ENCODE measurements at places on chromosomes 5 and 9.

DNA sequence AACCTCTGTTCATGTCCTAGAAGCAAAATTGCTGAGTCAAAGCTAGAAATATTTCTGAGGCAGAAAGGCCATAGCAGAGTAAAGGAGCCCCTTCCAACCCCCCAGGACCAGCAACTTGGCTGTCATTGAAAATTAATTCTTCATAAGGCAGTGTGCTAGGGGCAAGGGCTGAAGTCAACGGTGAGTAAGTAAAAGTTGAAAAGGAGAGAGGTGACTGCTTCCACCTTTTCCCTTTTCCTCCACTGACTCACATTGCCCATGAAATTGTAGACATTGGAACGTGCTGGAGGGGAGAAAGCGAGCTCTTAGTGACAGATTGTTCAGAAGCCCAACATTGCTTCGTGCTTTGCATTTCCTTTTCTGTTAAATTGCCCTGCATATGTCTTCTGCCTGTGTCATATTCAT lies 19.1 kb downstream of the GLRA1 start:
- no peak for DNase-seq

DNA sequence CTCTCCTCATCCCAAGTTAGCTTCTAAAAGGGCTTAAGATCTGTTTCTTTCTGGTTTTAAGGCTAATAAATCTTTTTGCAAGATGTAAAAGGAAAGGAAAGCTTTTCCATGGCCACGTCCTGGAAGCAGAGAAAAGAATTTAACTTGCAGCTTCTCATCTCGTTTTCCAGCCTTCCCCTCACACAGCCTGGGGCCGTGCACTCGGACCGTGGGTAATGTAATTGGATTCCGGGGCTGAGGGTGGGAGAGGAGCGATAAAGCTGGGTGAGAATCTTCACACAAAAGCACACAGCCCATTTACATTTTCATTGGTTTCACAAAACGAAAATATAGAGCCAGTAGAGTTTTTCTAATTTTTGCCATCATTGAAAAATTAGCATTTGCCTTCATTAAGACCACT lies 91.2 kb downstream of the IRX2 start:
- DNase-seq, result no peak

DNA sequence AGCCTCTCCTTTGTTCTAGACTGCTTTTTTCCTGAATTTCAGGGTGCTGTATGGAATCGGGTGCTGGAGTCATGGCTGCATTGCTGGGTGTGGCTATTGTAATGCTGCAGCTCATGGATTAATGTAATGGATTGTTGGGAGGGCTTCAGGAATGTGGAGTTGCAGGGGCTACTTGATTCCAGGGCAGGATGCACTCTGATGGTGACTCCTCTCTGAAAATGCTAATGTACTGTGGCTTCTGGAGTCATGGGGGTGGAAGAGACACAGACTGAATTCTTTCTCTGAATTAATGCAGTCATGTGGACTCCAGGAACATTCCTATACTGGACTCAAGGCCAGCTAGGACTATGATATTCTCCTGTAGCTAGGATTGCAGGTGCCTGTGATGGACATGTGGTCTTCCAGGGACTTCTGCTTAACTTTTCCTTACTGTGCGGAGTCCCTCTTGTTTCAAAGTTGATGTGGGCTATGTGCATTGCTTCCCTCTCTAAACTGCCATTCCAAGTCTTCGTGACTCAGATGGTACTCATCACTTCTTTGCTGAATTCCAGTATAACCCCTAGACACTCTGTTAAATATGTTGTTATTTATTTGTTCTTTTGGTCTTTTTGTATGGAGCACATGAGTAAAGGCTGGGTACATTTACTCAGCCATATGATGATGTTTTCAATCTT lies 396.2 kb downstream of the KCTD16 start:
- DNase-seq, result no peak

- no peak for DNase-seq
Measured at GRCh38 chr5:65779643-65780042, 57.6 kb downstream of the NLN start.

GRCh38 chr5:180575571-180575970 lies 15.7 kb downstream of the SCGB3A1 start:
- no peak for DNase-seq

- DNase-seq, result no peak
Measured at GRCh38 chr5:96189028-96189826, 227.6 kb upstream of the ELL2 start.

- no peak for DNase-seq
Measured at GRCh38 chr9:109120204-109120789, 550 bp upstream of the TMEM245 start.

- no peak for DNase-seq
Measured at GRCh38 chr9:6209966-6210365, 5.6 kb upstream of the IL33 start.

DNA sequence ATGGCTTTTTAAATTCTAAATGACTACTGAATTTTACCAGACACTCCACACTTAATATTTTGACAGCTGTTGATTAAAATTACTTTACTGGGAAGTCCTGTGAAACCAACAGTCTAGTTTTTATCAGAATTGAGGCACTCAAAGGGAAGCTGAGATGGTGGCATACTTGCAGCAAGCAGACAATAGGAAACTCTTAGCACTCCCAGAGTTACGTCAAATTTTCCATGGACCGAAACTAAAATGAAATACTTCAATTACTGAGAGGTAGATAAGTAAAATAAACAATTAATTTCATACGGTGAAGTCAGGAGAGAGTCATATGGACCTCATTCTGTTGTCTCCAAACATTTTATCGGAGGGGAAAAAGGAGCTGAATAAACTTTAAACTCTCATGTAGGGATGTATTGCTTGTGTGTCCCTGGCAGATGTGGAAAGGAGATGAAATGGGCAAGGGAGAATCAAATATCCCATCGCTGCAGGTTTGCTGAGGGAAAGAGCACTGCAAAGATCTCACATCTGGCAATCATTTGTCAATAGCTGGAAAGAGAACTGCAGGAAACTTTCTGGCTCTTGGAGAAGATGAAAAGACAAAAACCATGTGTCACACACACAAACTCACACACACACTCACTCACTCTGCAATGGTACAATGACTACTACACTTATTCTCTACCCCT lies 189.4 kb downstream of the BNC2 start:
- DNase-seq, result no peak

GRCh38 chr9:99491408-99492158 lies 269.5 kb downstream of the SEC61B start:
- no peak for DNase-seq

- DNase-seq, result no peak
Measured at GRCh38 chr9:19373527-19373926, 6.5 kb downstream of the RPS6 start.

GRCh38 chr9:131402738-131403492 lies 9.0 kb downstream of the PRRC2B start:
- no peak for DNase-seq

DNA sequence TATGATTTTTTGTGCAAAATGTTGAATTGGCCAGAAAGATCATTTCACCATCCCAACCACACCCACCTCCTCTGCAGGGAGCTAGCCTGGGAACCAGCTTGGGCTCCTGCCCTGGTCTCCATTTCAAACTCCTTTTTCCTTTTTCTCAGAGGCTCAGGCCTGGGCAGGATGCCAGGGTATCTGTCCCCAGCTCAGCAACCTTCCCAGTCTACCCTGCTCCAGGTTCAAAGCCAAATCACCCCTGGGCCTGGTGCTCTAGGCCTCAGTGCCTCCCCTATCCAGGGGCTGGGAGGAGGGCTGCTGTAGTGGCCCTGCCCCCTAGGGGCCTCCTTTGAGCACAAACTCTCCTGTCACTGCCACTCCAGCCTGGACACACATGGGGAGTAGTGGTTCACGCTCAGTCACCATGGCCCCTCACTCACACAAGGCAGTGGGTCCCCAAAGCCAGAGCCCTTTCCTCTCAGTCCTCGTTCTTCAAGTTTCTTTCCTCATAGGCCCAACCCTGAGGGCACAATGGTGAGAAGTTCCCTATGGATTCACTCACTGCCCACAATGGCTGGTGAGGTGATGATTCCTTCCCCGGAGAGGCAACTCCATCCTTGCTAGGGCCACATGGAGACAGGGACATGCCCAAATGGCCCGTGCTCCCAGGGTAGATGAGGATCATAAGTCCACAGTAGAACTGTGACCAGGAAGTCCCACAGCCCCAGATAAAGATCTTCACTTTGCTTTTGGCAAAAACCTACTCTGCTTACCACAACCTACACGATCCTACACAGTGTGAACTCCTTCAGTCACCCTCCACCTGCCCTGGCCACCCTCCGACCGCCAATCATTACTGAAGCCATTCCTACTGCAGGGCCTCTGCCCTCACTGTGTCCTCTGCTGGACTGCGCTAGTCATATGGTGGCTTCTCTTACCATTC lies 1.6 kb upstream of the ST6GALNAC4 start:
- no peak for DNase-seq

- DNase-seq, result no peak
Measured at GRCh38 chr5:148976569-148977381, 86.1 kb downstream of the SH3TC2 start.
